ENCODE measurements at places on chromosomes 7 and 10.

GRCh38 chr7:128831178-128831993, 1.2 kb downstream of the FLNC start:
- no peak for DNase-seq

DNA sequence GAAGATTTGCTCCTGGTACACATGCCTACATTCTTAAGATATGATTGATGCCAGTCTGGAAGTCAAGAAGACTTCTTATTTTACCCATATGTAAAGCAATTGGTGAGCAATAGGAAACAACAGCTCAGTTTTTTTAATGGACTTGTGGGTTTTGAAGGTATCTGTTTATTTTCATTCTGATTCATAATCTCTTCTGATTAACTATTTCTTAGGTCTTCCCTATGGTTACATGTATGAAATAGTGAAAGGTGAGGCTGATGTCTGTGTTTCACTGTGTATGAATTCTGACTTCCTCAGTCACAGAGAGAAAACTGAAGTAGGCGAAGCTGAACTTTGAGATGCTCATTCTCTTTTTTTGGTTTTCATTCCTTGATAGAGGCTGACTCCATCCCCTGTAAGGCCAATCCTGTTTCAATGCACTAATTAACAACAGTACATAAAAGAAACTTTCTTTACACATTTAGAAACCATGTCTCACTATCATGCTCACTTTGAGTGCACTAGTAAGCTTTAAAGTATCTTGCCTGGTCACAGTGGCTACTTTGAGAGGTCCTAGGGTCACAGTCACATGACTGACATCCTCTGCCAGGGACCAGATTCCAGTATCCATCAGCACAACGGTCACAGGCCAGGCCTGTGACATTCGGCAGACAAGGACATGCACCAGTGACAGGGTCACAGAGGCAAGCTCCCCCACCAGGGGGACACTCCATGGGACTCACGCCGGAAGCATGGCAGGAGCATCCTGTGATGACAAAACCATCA, 59.5 kb upstream of the LAMB1 start:
- DNase-seq, result no peak

GRCh38 chr10:73785721-73786511, 510 bp downstream of the ZSWIM8 start:
- peak; percentile 71 for DNase-seq

DNA sequence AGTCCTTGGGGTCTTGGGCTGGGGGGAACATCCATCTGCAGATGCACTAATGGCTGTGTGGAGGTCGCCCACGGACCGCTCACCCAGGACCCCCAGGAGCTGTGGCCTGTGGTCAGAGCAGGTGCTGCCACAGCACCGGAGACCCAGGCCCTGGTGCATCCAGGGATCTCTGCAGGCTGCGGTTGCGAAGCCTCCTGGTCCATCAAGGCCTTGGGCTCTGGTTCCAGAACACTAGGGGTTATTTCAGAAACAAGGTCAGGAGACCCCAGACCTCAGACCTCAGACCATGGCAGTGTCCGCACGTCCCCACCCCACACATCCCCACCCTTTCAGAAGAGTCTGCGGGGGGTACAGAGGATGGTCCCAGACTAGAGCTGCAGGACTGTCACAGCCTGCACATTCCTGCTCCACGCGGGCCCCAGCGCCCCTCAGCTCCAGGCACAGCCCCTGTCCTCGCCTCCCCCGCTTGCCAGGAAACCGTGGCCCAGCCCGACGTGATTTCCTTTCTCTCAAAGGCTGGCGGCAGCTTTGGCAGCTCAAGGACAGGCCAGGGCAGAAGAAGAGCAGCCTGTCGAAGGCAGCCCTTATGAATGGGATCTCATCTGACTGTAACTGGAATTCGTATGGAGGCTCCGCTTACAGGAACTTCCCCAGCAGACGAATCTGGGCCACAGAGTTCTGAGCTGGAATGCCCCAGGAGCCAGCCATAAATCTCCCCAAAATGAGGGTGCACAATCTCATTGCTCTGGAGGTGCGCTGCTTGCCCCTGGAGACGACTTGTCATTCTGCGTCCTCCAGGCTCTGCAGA, 136.2 kb upstream of the RET start:
- DNase-seq, result no peak

DNA sequence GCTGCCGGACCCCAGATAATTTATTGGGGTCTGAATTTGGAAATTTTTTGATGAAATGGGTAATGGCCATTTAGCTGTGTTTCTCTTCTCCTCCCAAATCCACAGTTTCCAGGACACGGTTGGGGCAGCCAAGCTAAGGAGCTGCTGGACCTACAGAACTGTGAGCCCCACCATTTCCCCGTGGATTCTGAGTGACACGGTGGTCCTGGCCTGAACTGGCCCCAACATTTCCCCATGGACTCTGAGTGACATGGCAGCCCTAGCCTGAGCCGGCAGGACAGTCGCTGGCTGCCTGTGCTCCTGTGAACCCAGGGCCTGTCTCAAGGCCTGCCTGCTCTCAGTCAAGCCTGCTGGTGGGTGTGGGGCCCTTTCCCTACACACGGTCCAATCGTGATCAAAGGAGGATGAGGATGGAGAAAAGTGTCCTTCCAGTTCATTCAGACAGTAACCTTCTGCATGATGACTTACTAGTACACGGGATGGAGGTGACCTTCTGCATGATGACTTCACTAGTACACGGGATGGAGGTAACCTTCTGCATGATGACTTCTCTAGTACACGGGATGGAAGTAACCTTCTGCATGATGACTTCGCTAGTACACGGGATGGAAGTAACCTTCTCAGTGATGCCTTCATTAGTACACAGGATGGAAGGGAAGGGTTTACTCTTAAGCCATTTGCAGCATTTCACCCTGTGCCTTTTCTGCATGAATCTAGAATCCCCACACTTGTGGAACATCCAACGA, 359.9 kb downstream of the GLRX3 start:
- no peak for DNase-seq

DNA sequence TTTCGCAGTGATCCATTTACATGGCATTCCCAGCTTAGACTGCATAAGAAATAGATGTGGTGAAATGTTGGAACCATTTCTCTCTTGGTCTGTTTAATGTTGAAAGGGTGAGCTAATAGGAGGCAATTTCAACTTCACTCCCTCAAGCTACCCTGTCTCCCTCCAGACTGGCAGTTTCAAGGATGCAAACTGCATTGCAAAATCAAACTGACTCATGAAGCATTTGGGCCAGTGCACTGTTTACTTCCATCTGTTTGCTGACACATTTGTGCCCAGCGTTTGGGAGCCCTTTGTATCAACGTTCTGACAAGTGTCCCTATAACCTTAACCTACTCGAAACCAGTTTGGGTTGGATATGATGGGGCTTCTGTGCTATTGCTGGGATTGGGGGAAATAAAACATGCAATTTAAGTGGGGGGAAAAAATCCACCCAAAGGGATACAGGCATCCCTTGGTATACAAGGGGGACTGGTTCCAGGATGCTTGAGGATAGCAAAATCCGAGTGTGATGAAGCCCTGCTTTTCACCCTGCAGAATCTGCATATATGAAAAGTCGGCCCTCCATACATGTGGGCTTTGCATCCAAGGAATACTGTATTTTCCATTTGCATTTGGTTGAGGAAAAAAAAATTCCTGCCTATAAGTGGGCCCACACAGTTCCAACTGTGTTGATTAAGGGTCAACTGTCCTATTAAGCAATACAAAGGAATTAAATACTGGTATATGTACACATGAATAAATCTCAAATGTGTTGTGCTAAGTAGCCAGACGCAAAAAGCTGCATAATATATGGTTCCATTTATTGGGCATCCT, 15.6 kb downstream of the RHEB start:
- no peak for DNase-seq

Measured in mucosa of descending colon (tissue), 3 donors.